ENCODE measurements at places on chromosomes 16 and 17.

DNA sequence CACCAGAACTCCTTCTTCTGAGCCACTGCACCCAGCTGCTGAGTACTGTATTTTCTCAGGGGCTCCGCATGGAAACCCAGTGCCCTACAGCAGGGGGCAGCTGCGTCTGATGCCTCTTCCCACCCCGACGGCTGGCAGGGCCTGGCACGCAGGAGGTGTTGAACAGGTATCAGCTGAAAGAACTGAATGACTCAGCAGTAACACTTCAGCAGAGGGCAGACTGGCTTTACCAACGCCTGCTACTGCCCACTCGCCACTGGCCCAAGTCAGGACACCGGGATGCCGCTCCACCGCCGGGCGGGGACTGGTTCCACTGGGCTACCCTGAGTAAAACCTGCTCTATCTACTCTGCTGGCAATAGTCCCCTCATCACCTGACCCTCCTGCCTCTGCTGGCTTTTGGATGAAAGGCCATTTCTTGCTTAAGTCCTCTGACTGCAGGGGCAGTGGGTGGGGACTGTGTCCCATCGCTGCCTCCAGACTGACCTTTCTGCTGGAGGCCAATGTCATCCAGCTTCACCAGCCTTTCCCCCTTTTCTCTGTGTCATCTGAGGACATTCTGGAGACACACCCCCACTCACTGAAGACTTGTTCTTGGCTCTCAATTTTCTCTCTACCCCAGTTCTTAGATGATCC is 100.4 kb upstream of the FA2H start:
- no peak for DNase-seq

GRCh38 chr16:2090777-2091546 is 43.2 kb downstream of the TSC2 start:
- DNase-seq: no peak

GRCh38 chr17:7610641-7611040 is 4.1 kb downstream of the FXR2 start:
- peak; percentile 4 for DNase-seq

- no peak for DNase-seq
These were observed 2.9 kb downstream of the IKZF3 start for GRCh38 chr17:39861235-39861634.

GRCh38 chr16:73150786-73151185 is 102.9 kb upstream of the ZFHX3 start:
- DNase-seq: no peak

DNA sequence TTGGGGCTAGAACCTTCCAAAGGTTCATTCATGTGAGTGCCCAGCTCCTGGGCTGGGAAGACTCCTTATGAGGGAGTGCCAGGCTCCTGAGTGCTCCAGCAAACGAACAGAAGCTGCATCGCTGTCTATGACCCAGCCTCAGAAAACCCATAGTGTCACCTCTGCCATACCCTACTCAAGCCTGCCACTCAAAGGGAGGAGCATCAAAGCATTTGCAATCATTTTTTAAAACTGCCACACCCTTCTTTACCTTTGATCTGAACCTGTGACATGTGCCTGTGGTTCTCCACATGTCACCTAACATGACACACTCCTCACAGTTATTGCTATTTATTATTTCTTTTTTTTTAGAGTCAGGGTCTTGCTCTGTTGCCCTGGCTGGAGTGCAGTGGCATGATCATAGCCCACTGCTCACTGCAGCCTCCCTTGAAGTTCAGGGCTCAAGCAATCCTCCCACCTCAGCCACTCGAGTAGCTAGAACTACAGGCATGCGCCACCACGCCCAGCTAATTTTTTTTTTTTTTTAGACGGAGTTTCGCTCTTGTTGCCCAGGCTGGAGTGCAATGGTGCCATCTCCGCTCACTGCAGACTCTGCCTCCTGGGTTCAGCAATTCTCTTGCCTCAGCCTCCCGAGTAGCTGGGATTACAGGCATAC is 7.3 kb upstream of the KDM8 start:
- DNase-seq: no peak

- no peak for DNase-seq
These were observed 36.2 kb downstream of the SMG6 start for GRCh38 chr17:2267354-2267753.

DNA sequence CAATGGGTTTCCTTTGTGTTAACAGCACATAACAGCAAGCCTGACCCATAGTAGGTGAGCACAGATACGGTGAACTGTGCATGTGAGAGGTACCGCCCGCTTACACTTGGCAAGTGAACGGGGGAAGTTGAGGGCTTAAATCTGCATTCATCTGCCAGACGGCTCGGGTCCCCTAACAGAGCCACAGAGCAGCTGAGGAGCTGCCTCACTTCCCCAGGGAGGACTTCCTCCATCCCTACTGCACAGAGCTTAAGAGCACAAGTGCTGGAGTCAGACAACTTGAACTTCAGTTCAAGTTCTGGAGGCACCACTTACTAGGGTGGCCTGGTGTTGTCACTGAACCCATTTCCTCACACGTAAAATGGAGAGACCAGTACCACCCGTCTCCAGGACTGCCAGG is 13.4 kb downstream of the RAB5C start:
- no peak for DNase-seq

DNA sequence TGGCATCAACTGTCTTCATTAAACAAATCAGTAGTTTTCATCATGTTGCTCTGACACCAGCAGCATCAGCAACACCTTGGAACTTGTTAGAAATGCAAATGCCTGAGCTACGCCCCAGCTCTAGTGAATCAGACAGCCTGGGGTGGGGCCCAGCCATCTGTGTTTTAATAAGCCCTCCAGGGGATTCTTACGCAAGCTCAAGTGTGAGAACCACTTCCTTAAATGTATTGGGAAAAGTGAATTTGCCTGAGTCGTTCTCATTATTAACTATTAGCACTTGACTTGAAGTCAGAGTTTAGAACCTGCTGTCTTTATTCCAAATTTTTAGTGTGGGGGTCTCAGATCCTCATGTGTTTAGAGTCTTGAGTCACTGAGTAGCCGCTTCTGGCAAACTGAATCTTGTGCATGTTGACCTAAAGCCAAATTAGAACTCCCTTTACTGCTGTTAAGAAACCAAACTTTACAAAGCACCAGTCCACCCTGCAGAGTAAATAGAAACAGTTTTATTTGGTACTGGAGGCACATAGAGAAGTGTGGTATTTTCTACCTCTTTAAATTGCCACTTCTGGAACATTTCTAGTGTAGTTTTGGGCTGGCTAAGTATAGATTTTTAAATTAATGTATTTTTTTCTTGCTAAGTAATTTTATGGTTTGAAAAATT is 137.4 kb upstream of the COX10 start:
- no peak for DNase-seq

GRCh38 chr17:18859256-18859655 is 1.3 kb downstream of the PRPSAP2 start:
- no peak for DNase-seq

GRCh38 chr16:72739577-72739976 is 308.4 kb downstream of the ZFHX3 start:
- DNase-seq: no peak

- DNase-seq: peak; percentile 10
These were observed 1.3 kb upstream of the MPG start for GRCh38 chr16:76535-77272.

GRCh38 chr16:87119748-87120147 is 197.4 kb downstream of the C16orf95 start:
- DNase-seq: no peak

GRCh38 chr16:67210069-67210937 is 11.4 kb downstream of the ELMO3 start:
- DNase-seq: no peak

- no peak for DNase-seq
These were observed 38.5 kb downstream of the CTU2 start for GRCh38 chr16:88744577-88745521.

DNA sequence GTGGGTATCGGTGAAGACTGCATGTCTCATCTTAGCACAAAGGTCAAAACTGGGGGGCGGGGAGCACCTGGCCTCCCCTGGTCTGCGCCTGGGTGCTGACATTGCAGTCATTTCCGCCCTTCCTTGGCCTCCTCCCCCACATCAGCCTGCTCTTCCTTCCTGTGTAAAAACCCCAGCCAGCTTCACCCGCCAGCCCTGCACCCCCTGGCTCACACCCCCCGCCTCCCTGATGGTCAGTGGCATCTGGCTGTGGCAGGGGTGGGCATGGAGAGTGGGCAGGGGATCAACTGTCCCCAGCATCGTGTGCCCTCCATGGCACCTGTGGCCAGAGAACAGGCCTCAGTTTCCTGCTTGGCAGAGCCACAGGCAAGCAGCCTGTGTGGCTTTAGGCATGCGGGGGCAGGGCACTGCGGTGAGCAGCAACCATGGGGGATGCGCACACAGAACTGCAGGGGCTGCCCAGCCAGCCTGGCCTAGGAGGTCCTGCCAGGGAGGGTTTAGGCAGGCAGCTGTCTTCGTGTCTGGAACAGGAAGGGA is 26.5 kb upstream of the LASP1NB start:
- no peak for DNase-seq

DNA sequence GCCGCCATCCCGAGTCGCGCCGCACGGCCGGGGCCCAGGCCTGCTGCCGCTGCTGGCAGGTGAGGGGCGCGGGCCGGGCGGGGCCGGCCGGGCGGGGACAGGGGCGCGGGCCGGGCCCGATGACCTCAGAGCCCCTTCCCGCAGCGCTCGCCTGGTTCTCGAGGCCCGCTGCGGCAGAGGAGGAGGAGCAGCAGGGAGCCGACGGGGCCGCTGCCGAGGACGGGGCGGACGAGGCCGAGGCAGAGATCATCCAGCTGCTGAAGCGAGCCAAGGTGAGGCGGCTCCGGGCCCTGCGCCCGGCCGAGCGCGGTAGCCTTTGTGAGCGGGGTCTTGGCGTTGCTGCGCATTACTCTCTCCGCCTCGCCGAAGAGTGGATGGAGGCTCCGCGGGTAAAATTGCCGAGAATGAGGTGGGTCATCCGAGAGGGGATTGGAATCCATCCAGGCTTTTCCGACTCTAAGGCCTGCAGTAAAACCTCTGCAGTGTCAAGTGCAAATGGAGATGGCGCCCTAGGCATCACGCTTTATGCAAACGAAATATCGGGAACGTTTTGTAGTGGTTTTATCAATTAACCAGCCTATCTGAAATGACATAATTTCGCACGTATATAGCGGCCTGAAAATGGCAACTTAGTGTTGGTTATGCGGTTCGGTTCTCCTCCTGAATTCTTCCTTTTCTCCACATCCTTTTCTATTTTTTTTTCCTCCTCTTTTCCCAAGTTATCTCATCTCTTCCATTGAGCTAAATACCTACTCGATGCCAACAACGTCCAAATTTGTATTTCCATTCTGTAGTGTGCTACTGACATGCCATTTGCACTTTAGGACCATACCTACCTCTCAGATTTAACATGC is 577 bp downstream of the TTC19 start:
- DNase-seq: peak; percentile 35

DNA sequence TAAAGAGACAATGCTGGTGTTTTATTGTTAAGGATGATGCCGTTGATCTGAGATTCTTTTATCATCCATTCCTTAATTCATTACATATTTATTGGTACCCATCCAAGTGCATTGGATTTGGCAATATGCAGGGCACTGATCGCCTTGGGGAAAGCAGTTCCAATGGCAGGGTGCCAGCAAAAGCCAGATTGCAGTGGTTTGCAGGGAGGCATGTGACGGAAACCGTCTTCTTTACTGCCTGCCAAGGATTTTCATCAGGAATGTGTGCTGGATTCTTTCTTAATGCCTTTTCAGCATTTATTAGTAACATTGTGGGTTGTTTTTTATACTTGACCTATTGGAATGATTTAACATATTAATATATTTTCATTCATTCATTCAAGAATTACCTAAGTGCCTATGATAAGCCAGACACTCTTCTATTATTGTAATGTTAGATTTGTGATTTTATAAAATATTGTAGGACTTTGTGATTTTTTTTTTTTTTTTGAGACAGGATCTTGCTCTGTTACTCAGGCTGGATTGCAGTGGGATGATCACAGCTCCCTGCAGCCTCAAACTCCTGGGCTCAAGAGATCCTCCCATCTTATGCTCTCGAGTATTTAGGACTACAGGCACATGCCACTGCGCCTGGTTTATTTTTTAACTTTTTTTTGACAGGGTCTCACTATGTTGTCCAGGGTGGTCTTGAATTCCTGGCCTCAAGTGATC is 93.4 kb upstream of the TNRC6A start:
- DNase-seq: no peak

GRCh38 chr17:41728056-41728455 is 6.4 kb downstream of the HAP1 start:
- DNase-seq: no peak

DNA sequence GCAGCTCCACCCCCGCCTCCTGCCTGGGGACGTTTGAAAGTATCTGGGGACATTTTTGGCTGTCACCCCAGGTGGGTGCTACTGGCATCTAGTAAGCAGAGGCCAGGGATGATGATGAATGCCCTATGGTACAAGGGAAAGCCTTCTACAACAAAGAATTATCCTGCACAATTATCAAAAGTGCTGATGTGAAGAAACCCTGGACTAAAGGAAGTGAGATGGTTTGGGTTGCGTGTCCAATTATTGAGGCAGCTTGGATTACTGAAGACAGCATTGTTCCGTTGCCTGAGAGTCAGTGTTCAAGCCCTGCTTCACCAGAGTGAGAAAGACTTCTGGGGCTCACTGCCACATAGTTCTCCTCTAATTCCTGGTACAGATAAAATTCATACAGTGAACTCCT is 343.4 kb downstream of the CA10 start:
- DNase-seq: no peak

DNA sequence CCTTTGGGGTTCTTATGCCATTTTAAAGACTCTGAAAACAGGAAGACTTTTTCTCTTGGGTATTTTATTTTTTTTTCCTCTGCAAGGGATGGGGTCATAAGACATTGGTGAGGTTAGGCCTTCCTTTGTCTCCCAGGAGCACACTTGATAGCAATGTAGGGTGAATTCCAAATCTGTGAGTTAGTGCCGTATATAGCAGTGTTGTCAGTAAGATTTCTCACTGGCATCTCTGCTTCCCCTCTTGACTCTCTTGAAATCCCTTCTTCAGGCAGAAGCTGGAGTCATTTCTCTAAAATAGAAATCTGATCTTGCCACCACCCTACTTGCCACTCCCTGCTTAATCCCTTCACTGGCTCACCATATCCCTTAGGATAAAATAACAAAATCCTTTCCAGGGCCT is 529.7 kb downstream of the WWOX start:
- no peak for DNase-seq

DNA sequence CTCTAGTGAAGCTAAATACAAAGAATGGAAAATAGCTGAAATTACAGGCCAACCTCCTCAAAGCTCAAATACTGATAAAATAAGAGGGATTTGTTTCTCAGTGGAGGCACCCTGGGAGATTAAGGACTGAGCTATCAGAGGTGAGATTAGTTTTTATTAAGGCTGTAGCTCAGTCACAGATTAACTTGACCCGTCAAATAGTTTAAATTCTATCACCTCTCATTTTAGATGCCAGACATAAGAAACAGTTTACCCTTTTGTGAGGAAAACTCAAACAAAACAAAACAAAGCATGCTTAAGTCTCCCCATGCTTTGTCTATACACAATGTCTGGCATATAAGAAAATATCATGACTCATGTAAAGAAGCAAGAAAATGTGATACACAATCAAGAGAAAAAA is 208.3 kb upstream of the PMFBP1 start:
- DNase-seq: no peak

All from NCI-H510A treated with DMSO at 0.1 percent for 48 hours (cell line).